ENCODE measurements at places on chromosomes 6 and 20.

DNA sequence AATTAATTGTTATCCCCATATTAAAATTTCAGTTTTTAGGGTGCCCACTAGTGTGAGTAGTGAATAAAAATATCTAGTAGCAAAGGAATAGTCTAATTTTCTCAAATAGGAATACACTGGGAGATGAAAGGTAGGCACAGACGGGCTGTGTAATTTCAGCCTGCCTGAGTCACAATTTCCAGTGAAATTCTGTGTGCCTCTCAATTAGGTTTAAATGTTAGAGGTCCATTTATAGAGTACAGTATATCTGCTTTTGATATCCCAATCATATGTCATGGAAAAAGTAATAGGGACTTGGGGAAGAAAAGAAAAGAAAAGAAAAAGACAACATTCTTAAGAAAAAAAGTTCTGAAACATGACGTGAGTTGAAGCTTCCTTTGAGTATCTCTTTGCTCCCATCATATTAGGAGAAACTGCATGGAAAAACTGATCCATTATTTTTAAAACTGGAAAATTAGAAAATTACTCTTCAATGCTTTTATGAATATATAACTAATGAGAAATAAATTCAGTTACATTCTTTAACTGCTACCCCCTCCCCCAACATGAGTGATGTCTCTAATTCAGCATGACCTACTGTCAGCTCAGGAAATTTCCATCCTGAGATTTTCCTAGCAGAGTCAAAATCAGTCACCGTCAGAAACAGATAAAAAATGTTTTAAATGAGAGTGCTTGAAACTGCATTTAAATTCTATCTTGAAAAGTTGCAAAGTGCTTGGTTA is 473.8 kb upstream of the HSF2 start:
- no peak for DNase-seq

- DNase-seq = no peak
Observed at GRCh38 chr6:33983109-33983716, 162.7 kb downstream of the GRM4 start.

DNA sequence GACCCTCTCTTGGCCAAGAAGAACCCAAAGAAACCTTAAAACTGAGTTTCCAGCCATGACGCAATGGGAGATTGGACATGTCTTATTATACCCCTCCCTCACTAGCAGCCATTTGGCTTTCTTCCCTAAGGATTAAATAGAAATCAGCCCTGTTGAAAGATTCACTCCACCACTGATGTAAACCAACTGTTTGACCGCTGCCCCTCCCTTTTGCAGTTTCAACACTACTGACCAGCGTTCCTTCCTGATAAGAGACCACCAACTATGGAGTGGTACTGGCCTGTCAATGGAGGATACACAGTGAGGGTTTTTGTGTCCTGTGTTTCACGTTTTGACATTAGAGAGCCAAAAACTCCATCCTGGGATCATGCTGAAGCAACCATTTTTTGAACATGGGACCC is 53.2 kb upstream of the CD2AP start:
- DNase-seq = no peak

- DNase-seq = peak; percentile 64
Observed at GRCh38 chr6:43454290-43454695, 1.1 kb downstream of the DLK2 start.

GRCh38 chr20:41391587-41392001 is 25.0 kb upstream of the EMILIN3 start:
- DNase-seq = no peak

- DNase-seq = no peak
Observed at GRCh38 chr20:45067558-45067957, 33.4 kb downstream of the KCNS1 start.

DNA sequence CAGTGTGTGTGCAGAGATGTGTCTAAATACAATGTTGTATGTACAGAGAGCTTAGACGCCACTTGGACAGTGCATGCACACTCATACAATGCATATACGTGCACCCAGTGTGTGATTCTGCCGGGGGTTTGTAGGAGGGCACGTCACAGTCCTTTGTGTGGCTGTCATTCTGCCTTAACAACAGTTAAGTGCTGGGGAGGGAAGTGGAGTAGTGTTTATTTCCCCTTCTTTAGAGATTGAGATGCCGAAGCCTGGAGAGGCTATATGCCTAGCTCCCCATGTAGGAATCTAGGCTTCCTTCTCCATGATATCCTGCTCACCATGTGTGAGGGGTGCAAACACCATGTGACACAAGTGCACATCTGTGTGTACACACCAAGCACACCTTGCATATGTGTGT is 38.2 kb downstream of the MDFI start:
- no peak for DNase-seq

DNA sequence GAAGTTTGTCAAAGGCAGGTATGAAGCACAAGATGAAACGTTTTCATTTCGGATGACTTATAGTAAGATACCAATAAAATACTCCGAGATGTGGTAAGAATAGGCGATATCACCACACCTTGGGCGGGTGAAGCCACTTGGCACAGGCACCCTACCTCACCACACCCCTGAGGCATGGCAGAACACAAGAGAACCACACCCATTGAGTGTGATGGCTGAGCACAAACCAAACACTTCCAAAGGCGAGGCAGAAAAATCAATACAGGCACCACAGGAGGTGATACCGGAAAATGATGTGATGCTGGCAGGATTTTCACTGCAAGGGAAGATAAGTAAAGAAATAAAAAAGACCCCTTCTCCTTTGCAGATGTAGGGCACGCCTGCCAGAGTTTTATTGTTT is 332.9 kb upstream of the PRDM1 start:
- DNase-seq = no peak

DNA sequence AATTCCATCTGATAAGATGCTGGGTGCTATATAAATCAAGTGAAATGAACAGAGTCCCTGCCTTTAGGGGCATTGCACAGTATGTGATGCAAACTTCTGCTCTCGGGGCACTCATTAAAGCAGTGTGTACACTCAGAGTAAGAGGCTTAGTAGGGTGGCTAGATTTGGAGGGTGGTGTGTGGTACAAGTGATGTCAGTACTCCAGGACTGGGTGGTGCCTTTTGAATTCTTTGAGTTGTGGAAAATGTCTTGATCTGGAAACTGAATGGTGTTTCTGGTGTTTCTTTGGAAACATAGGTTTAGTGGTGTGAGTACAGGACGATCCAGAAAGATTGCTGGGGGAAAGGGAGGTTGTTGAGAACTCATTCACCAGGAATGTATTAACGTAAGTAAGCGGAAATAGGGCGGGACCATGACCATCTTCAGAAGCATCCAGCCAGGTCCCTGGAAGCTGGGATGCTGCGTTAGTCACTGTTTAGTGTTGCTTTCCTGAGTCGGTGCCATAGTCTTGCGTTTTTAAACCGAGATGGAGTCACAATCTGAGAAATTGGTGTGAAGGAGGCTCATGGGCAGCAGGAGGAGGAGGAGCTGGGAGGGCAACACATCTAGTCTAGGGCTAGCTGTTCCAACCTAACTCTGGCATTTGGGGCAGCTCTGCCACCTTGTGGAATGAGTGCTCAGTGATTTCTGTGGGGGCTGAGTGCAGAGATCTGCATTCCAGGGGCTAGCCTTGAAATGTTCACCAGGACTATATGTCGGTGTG is 70.3 kb downstream of the SCAND1 start:
- peak; percentile 73 for DNase-seq

DNA sequence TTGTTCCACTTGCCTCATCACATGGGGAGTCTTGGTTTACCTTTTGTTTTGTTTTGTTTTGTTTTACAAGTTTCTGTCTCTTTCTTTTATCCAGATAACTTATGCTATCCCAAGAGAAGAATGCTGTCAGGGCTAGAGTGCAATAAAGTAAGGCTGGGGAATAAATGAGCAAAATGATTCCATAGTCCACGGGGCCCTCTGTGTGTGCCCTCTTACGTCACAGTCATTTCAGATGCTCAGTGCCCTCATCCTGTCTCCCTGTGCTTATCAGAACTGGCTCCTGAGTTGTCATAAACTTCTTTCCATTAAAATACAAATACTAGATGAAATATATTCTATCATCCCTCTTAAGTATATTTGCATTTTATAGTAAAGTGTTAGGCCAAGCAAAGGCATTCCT is 30.8 kb upstream of the ENPP1 start:
- no peak for DNase-seq

GRCh38 chr6:44558024-44558831 is 170.7 kb downstream of the CDC5L start:
- no peak for DNase-seq

- DNase-seq = no peak
Observed at GRCh38 chr6:81331526-81331925, 421.0 kb downstream of the TENT5A start.

DNA sequence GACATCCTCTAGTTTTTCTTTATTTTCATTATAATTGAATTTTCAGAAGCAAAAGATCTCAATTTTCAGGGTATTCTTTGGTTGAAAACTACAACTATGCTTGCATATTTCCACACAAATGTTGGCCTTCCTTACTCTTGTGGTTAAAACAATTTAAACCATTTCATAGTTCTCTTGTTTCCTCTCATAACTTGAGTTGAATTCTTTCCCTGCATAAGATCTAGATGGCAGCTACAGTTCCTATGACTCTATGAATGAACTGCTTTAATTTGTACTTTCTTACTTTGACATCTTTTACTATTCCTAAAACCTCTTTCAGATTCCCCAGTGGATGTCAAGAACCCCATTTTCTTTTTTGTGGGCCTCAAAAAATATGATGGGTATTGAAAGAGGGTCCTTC is 564.5 kb downstream of the NKAIN2 start:
- no peak for DNase-seq

GRCh38 chr6:6599468-6599873 is 11.0 kb downstream of the LY86 start:
- no peak for DNase-seq

DNA sequence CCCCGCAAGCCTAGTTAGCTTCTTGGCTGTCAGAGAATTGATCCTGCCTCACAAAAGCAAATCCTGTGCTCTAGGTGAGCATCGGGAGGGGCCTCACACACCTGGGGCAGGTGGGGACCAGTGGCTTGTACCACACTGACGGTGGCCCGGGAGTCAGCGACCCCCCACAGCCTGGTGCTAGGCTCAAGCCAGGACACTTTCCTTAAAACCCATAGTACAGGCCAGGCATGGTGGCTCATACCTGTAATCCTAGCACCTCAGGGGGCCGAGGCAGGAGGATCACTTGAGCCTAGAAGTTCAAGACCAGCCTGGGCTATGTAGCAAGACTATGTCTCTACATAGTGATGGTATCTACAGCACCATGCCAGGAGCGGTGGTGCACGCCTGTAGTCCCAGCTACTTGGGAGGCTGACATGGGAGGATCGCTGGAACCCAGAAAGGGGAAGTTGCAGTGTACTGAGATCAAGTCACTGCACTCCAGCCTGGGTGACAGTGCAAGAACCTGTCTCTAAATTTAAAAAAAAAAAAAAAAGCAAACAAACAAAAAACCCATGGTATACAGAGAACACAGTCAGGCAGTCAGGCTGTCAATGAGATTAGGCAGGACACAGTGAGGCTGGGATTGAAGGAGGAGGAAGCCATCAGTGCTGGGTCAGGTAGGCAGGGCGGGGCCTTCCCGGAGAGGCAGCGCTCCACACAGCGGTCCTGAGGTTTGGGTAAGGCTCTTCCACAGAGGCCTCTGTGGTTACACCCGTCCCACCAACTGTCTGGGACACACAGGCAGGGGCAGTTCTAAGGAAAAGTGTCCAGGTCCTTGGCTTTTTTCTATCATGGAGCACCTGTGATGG is 41.3 kb downstream of the SYNJ2 start:
- DNase-seq = no peak

DNA sequence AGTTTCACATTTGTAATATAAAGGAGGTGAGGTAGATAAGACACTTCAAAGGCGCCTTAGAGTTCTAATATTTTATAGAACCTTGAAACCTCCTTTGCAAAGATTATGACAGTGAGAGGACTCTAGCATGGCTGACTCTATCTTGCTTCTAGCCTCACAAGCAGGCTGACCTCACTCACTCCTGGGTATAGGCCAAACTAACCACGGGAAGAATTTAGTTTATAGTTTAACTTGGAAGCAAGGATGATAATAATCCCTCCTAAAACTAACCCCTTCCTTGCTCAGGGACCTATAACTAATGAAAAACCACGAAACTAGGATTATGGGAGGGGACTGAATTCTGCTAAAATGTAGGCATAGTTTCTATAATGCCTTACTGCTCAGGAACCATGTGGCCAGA is 84.3 kb downstream of the FILIP1 start:
- DNase-seq = no peak

GRCh38 chr6:134223796-134224420 is 94.0 kb downstream of the SGK1 start:
- DNase-seq = no peak

- no peak for DNase-seq
Observed at GRCh38 chr6:108585359-108585758, 24.6 kb downstream of the FOXO3 start.

DNA sequence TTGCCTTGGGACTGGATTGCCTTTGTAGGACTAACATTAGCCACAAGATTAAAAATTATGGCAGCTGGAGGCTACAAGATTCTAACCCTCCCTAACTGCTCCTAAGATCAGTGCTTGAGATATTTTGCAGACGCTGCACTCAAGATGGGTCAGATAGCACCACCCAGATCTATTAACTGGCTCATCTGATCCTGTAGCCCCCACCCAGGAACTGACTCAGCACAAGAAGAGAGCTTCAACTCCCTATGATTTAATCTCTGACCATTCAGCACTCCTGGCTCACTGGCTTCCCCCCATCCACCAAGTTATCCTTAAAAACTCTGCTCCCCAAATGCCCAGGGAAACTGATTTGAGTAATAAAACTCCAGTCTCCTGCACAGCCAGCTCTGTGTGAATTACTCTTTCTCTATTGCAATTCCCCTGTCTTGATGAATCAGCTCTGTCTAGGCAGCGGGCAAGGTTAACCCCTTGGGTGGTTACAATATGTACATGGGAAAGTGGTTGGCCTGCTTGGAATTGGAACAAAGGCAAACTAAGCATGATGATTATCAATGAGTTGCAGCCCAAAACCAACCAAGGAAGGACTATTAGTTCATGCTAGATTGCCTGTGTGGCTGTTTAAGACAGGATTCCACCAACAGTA is 111.3 kb downstream of the OR2B2 start:
- no peak for DNase-seq

- no peak for DNase-seq
Observed at GRCh38 chr6:44361947-44362346, 19.5 kb downstream of the SPATS1 start.

DNA sequence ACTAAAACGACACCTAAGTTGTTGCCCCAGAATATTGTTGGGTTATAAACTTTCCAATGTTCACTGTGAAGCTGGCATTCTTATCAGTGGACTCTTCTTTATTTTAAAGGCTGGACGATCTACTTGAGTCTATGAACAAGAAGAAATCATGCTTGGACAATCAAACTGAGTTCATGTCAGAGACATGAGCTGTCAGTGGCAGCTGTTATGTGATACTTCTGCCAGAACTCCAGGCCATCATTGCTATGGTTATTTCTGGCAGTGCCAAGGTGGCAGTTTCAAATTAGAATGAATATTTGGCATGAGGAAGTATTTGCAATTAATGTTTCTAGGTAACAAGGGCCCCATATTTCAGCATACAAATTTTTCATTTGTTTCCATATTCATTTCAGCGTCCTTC is 417.3 kb downstream of the LMBRD1 start:
- DNase-seq = no peak

All from activated CD4-positive, alpha-beta T cell treated with anti-CD3 and anti-CD28 coated beads, Interleukin-2, amount 10 ng/mL, durations not matched to agents 7 days and 5 days (primary cell).